ENCODE measurements at places on chromosomes 4 and X. TPM values are rescaled to one million over a fixed set of nuclear protein-coding genes. Genes with fewer than 3 reads are reported as not detected.

- DNase-seq = peak; percentile 99
Observed at GRCh38 chr4:120066517-120067340, at the start of gene MAD2L1. Gene MAD2L1 (minus strand): TSS chr4:120066848. CDS start chr4:120066734, 114 bp downstream.

- no peak for DNase-seq
Observed at GRCh38 chr4:82555276-82555675, 6.5 kb downstream of the TMEM150C start.

- no peak for DNase-seq
Observed at GRCh38 chr4:26116057-26116456, 202.0 kb downstream of the SMIM20 start.

GRCh38 chrX:150038986-150039599 lies 100.8 kb upstream of the EOLA2 start:
- no peak for DNase-seq

DNA sequence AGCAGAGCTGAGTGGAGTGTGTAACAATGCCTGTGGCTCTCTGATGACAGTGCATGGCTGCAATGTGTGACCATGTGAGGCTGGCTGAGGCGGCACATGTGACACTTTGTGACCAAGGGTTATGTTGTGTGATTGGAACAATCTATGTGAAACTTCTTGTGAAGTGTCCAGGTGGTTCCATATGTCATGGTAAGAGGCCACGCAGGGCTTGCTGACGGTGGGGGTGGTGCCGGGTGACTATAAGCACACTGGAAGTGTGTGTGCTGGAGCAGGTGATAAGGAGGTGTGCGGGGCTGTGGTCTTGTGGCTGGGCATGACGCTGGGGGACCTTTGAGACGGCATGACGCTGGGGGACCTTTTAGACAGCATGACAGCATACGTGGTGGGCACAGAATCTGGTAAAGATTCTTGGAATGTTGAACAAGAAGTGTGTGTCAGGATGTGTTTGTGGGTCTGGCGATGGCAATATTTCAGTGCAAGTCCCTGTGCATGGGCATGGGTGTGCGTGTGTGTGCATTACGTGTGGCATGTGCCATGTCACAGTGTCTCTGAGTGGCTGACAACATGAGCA lies 7.4 kb upstream of the HDAC6 start:
- no peak for DNase-seq

- DNase-seq = no peak
Observed at GRCh38 chr4:74886484-74886883, 46.4 kb upstream of the PARM1 start.

Gene CWH43
- not detected for total RNA-seq

DNA sequence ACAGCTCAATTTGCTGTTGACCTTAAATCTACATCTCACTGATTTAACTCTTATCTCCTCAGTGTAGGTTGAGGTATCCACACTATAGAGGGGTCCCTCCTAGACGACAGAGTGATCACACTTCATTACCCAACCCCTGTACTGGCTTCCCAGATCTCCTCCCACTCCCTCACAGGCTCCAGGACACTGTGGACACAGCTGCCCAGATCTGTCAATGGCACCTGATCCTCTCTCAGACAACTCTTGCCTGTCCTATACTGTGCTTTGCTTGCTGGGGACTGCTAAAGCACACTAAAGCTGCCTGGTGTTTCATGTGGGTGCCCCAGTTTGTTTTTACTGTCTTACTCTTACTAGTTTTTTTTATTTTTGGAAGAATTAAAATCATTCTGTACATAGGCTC lies 27.9 kb downstream of the RAB40AL start:
- DNase-seq = no peak

- no peak for DNase-seq
Observed at GRCh38 chrX:17986440-17986839, 125.3 kb upstream of the RAI2 start.

DNA sequence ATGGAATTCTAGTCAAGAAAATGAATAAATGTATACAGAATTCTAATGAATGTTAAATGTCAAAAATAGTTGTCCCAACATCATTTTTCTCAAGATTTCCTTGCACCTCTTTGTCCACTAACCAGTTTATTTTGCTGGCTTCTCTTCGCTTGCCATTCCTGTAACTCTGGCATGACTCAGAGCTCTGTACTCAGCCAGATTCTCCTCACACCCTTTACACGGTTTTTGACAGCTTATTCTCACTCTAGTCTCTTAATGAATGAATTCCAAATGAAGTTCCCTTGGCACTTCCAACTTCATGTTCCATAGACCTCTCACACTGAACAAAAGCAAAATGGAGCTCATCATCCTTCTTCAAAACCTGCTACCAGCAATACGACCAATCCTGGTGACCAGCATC lies 419.3 kb upstream of the SLIT2 start:
- DNase-seq = no peak

Gene HSFX2
- total RNA-seq = not detected

DNA sequence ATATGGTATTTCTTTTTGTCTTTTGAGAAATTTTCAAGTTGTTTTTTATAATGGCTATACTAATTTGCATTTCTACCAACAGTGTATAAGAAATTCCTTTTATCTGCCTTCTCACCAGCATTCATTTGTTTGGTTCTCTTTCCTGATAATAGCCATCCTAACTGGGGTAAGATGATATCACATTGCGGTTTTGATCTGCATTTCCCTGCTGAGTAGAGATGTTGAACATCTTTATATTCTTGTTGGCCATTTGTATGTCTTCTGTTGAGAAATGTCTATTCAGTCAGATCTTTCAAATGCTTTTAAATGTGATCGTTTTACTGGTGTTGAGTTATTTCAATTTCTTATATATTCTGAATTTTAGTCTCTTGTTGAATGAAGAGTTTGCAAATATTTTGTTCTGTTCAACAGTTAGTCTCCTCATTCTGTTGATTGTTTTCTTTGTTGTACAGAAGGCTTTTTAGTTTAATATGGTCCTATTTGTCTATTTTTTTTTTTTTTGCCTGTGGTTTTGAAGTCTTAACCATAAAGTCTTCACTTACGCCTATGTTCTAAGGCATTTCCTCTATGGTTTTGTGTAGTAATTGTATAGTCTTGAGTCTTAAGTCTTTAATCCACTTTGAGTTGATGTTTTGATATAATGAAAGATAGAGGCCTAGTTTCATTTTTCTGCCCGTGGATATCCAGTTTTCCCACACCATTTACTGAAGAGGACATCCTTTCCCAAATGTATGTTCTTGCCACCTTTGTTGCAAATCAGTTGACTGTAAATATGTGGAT lies 1566.9 kb downstream of the STIM2 start:
- no peak for DNase-seq

Gene FOXR2
- total RNA-seq = not detected

Gene GAB1
- 3.5 TPM for total RNA-seq

Gene NSUN7
- total RNA-seq = 1.2 TPM

GRCh38 chr4:102809691-102810090 lies 17.7 kb downstream of the UBE2D3 start:
- no peak for DNase-seq

DNA sequence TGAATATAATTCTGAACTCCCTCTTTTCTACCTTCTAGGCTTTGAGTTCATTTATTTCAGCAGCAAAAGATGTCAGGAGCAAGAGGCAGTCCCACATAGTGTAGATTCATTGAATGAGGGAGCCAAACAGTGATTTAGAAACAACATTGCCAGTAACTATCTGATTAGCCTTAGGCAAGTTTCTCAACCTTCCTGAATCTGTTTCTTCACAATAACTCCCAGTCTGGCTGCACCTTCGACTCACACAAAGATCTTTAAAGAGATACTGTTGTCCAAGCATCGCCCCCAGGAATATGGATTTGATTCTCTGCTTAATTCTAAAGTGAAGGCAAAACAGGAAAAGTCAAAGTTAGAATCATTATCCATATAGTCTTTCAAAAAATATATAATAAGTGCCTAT lies 1026.2 kb downstream of the DMD start:
- no peak for DNase-seq

DNA sequence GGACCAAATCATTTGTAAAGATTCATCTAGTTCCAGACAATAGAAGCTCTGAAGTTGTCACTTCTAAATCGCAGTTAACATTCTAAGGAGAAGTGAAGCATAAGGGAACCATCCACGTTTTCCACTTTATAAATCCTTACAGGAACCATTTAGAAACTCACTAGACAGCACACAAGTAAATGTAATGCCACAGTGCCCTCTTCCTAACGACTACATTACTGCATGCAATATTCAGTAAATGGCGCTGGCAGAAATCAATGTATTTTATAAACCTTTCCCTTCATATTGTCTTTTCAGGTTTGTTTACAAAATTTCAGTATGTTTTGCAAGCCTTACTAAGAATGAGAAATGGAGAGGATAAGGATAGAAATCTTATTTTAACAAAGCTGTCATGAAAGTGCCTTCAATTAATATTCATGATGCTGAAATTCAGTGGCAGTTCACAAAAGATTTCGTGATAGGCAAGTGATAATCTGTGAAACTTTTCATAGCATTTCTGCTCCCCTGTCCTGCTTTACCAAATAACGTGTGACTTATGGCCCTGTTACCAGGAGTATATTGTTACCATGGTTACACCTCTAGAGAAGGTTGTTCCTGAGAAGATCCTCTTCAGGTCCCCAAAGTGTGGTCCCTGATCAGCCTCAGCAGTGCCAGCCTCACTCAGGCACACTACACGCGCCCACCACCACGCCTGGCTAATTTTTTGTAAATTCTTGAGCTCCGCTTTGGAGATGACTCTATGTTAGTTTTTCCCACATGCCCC lies 54.2 kb downstream of the TMA16 start:
- no peak for DNase-seq

- DNase-seq = no peak
Observed at GRCh38 chr4:153497091-153497531, 31.0 kb downstream of the TMEM131L start.

DNA sequence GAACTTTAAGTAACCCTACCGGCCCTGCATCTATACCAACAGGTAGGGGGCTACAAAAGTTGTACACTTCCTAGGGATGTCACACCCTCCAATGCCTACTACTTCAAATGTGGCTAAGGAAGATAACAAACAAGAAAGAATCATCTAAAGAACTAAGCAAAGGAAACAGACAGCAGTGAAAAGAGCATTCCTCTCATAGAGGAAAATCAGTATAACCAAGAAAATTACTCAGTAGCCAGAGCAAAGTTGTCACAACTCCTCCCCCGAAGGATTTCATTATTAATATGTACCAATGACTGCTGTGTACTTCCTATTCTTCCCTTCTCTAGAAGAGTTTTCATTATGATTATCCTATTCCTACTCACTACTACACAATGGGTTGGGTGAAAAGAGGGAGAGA lies 12.6 kb downstream of the ANKRD17 start:
- DNase-seq = no peak

DNA sequence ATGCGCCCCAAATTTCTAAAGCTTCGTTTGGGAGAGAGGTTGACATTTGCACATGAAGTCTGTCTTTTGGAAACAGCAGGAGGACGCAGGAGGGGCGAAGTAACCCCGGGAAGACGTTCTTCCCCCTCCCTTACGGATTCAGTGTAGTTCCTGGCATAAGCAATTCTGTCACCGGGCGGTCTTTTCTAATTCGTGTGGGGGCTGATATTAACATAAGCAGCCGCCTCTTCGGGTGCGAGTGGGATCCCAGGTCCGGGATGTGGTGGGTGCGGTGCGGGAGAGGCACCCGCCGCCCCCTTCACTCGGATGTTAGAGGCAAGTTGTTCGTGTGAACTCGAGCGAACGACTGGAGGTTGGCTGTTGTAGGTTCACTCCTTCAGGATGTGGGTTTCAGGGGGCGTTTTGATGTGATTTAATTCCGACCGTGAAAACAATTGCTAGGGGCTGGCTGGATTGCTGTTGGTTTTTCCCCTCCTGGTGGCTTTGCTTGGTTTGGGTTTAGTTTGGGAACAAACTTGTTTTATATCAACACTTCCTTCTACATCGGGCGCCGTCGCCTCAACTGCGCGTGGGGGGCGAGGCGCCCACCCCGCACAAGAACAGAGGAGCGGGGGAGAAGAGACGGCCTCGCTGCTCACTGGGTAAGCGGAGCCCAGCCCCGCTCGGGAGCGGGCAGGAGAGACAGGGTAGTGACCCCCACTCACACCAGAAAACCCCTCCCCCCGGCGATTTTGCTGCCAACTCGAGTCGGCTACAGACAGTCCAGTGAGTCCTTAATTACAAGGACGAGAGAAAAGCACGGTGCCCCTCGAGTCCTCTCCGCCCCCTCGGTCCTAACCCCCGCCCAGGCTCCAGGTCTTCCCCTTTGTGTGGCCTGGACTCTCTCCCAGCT lies 2.9 kb upstream of the LEF1 start:
- DNase-seq = no peak

DNA sequence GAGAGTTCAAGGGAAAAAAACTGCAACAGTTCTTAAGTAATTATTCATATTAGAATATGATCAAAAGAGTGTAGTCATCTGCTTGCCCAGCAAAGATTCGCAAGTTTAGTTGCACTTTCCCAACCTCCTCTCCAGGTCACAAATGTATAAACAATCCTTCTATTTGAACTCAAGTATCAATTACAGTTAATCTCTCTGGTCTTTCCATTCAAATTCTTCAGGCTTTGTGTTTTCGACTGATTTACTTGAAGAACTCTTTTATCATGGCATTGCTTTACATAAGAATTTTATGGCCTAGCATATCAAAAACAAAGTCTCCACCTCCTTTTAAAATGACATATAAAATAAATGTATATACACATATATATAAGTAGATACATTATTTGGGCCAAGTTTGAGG lies 1009.6 kb upstream of the DIAPH2 start:
- no peak for DNase-seq

- no peak for DNase-seq
Observed at GRCh38 chrX:120358737-120359456, 3.0 kb upstream of the ATP1B4 start.

- no peak for DNase-seq
Observed at GRCh38 chr4:184283659-184284335, 66.1 kb upstream of the ENPP6 start.

- no peak for DNase-seq
Observed at GRCh38 chrX:152600853-152601633, 36.7 kb upstream of the GABRQ start.

- DNase-seq = no peak
Observed at GRCh38 chrX:110133735-110134370, 130.9 kb downstream of the TMEM164 start.

- DNase-seq = no peak
Observed at GRCh38 chr4:80240976-80241375, 25.5 kb upstream of the FGF5 start.

DNA sequence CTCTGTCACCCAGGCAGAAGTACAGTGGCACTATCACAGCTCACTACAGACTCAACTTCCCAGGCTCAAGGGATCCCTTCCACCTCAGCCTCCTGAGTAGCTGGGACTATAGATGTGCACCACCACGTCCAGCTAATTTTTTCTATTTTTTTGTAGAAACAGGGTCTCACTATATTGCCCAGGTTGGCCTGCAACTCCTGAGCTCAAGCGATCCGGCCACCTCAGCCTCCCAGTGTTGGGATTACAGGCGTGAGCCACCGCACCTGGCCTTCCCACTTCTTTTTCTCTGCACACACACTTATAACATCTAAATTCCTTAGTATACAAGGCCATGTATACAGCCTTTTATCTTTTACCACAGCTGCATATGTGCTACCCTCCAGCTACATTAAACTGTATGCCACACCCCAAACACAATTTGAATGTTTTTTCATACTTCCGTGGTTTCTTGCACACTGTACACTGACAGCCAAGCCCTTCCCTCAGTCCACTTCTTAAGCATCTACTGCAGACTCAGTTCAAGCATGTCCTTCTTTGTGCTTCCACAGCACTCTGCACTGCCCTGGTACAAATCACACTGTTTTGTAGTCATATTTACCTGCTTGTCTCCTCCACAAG lies 6.5 kb downstream of the SLC7A3 start:
- no peak for DNase-seq

Gene CDS1
- 0.47 TPM for total RNA-seq

GRCh38 chrX:134181275-134181660 lies 55.7 kb upstream of the CCDC160 start:
- no peak for DNase-seq

Measured in T-helper 17 cell (primary cell).